ENCODE measurements at places on chromosomes 5 and 9.

GRCh38 chr5:169268019-169268418 is 32.9 kb downstream of the SLIT3 start:
- DNase-seq = no peak

GRCh38 chr9:96500696-96501632 is 51.0 kb downstream of the HABP4 start:
- DNase-seq = peak; percentile 70

- DNase-seq = peak; percentile 71
Measured at GRCh38 chr9:101486693-101487442, 46.8 kb upstream of the RNF20 start.

DNA sequence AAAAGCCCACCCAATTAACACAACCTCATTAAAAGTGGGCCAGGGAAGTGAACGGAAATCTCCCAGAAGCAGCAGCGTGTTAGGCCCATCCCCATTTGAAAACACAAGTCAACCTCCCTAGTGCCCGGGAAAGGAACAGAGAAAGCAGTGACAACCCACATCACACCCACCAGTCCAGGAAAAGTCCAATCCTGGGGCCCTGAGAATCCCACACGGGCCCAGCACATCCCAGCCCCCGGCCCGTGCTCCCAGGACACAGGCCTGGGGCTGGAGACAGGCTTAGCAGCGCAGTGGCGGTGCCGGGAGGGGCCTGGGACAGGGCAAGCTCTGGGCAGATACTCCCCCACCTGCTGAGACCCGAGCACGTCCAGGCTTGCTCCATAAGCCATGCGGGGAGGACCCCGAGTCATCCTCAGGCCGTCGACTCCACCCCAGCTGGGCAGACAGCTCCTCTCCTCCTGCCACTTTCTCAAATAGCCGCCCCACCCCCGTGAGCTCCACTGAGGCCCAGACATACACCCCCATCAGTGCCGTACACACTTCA is 101.0 kb downstream of the KCNT1 start:
- DNase-seq = peak; percentile 22

- DNase-seq = no peak
Measured at GRCh38 chr5:170571875-170572852, 68.3 kb downstream of the KCNIP1 start.

DNA sequence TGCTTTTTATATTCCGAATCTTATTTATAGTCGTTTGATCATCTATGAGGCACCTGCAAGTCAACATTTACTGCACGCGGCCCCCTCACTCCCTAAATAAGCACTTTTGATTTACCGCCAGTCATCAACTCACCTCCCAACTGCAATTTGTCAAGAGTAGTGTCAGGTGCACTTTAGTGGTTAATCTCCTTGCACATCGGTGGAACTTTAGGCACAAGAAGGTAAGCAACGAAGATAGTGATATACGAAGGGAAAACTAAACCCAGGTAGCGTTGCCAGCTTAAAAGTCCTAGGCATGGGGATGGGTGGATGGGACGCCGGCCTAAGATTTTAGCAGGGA is 513 bp upstream of the RNF180 start:
- DNase-seq = no peak

DNA sequence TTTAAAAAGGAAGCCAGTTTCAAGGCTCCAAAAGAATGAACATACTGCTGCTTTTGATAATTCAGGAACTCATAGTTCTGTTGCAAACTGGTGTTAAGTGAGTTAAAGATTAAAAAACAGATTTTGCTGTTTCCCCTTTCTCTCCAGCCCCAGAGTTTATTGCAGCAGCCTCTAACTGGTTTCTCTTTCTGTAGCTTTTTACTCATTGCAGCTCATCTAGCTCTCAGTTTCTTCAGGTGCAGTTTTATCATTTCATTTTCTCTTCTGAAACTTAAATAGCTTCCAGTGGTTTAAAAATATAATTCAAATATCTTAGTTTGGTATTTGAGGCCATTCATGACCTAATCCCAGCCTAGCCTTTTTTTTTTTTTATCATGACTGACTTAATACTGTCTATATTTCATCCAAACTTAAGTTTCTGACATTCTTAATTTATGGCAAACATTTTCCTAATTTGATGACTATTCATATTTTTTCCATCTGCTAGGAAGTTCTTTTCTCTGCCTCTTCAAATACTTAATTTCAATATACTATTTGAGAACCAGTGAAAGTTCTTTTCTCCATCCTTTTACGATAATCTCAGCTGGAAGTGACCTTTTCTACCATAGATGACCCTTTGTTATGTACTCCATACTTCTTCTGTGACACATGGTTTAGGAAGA is 252.7 kb upstream of the GRIA1 start:
- no peak for DNase-seq

- DNase-seq = no peak
Measured at GRCh38 chr5:147451193-147451592, 58.7 kb downstream of the DPYSL3 start.

DNA sequence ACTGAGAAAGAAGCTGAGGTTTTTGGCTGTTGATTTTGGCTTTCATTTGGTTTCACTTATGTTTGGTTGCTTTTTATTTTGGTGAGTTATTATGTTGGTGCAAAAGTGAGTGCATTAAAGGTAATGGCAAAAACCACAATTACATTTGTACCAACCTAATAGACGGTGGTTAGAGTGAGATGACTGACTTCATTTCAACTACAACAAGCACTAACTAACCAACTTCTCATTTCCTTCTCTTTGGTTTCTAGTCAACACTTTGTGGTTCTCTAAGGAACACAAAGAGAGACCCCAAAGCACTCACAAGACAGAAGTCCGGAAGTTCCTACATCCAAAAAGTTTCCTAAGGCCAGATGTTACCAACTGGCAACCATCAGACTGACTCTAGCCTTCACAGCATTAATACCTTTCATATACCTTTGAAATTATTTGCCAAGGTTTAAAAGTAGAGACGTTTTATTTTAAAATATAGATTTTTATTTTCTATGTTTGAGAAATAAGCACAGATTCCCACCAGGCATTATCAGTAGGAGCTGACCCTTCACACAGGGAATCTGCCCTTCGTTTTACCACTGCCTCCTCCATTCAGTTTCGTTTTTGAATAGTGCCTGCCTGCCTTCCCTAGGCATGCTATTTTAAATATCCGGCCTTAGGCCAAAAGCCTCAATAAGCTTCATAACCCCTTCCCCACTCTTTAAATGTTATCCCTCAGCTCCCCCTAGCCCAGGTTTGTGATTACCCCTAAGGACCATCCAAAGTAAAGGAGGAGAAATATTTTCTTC is 301.1 kb upstream of the PTGER4 start:
- no peak for DNase-seq

DNA sequence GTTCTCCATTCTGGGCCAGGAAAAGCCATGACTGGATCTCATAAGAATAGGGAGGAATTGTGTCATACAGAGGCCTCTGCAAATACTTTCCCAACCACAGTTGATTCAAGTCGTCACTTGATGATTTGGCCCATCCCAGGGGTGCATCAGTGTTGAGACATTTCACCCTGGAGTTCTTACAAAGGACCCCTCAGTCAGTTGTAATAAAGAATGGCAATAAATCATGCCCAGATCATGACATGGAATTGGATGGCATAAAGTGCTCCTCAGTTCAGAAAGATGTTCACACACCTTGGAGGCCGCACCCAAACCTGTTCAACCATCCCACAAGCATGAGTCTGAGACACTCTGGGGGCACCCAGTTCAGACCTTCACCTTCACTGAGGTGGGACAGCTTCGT is 168.1 kb downstream of the NR3C1 start:
- no peak for DNase-seq

Measured in ELF-1 (cell line).